ENCODE measurements at places on chromosomes 13 and 19. TPM values are rescaled to one million over a fixed set of nuclear protein-coding genes. Genes with fewer than 3 reads are reported as not detected.

GRCh38 chr13:52882785-52883184, 34.3 kb upstream of the PCDH8 start:
- no peak for DNase-seq

- DNase-seq: no peak
These were observed 213.4 kb downstream of the TSHZ3 start for GRCh38 chr19:31135841-31136240.

GRCh38 chr13:111359237-111359915, 38.9 kb downstream of the TEX29 start:
- no peak for DNase-seq

Gene MEDAG
- polyA plus RNA-seq: 6.1 TPM

- peak; percentile 48 for DNase-seq
These were observed 13.2 kb downstream of the NCAN start for GRCh38 chr19:19224852-19225494.

Gene PDE4C
- 0.67 TPM for polyA plus RNA-seq

- no peak for DNase-seq
These were observed 353.1 kb downstream of the ENOX1 start for GRCh38 chr13:43433691-43434141.

Gene PHLDB3
- 14.7 TPM for polyA plus RNA-seq

DNA sequence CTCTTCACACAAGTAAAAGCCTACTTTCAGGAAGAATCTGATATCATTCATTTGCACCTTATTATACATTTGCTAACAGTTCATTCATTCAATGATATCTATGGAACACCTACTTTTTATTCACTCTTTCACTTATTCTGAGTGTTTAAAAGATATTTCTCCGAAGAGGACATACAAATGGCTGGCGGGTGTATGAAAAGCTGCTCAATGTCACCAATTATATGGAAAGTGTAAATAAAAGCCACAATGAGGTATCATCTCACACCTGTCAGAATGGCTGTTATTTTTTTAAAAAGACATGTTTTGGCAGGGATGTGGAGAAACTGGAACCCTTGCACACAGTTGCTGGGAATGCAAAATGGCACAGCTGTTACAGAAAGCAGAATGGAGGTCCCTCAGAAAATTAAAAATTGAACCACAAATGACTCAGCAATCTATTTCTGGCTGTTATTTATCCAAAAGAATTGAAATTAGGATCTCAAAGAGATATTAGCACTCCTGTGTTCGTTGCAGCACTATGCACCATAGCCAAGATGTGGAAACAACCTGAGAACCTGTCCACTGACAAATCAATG, 127.6 kb upstream of the IRS2 start:
- no peak for DNase-seq

GRCh38 chr13:76226941-76227340, 590.8 kb downstream of the LMO7 start:
- DNase-seq: no peak

GRCh38 chr13:27293076-27293691, 22.6 kb downstream of the RASL11A start:
- DNase-seq: no peak

GRCh38 chr13:88303605-88304004, 632.4 kb downstream of the SLITRK5 start:
- no peak for DNase-seq

- no peak for DNase-seq
These were observed 142.3 kb upstream of the HTR2A start for GRCh38 chr13:47039106-47039505.

Gene CD70
- polyA plus RNA-seq: not detected

- DNase-seq: peak; percentile 83
These were observed at the start of gene CCDC106 for GRCh38 chr19:55647732-55648584. TSS of gene CCDC106 (plus strand) at chr19:55648212. CDS start at chr19:55649047, 835 bp downstream.

- DNase-seq: no peak
These were observed 85.2 kb upstream of the PCDH8 start for GRCh38 chr13:52933547-52934210.

- no peak for DNase-seq
These were observed 126.2 kb downstream of the KCNRG start for GRCh38 chr13:50141375-50141975.

GRCh38 chr13:51971520-51972426, 39.5 kb downstream of the ATP7B start:
- no peak for DNase-seq

- no peak for DNase-seq
These were observed 11.2 kb upstream of the PDCD2L start for GRCh38 chr19:34393031-34393430.

DNA sequence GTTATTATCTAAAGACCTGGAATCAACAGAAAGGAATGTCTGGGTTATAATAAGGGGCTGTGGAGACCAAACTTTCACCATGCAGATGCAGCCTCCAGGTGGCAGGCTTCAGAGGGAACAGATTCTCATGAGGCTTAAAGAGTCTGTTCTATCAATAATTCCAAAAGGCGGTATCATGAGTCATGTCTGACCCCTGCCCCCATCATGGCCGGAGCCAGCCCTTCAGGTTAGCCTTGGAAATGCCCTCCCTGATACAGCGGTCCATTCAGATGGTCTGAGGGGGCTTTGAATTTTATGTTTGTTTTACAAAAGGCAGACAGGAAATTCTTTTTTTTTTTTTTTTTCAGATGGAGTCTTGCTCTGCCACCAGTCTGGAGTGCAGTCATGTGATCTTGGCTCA, 21.7 kb upstream of the LAMP1 start:
- peak; percentile 41 for DNase-seq

- no peak for DNase-seq
These were observed 20.7 kb downstream of the AKT2 start for GRCh38 chr19:40264314-40265054.

- peak; percentile 61 for DNase-seq
These were observed 94.6 kb downstream of the KL start for GRCh38 chr13:33110713-33111413.

GRCh38 chr13:112067116-112067741, at the start of gene SOX1:
TSS of gene SOX1 (plus strand) at chr13:112067149. CDS start at chr13:112067659, 510 bp downstream.
- no peak for DNase-seq

GRCh38 chr13:21826214-21827015, 155.5 kb downstream of the FGF9 start:
- DNase-seq: no peak

Gene CDX2
- not detected for polyA plus RNA-seq

GRCh38 chr13:78657699-78658629, 991 bp downstream of the OBI1 start:
- DNase-seq: no peak

Measured in ovary (tissue), 10 donors.